Kidney epithelial cell (primary cell): ENCODE measurements at places on chromosomes 11 and 22. TPM values are rescaled to one million over a fixed set of nuclear protein-coding genes. Genes with fewer than 3 reads are reported as not detected.

Gene CASP5
- not detected in 2 replicates for total RNA-seq

Gene ASCC2
- 38.6 and 41.7 TPM in 2 replicates for total RNA-seq

- DNase-seq = no peak
These were observed 195.1 kb downstream of the ETS1 start for GRCh38 chr11:128392259-128392658.

GRCh38 chr22:37805810-37806277, 1.9 kb upstream of the GCAT start:
- no peak for DNase-seq

- DNase-seq = no peak
These were observed 33.1 kb downstream of the DDX10 start for GRCh38 chr11:108697872-108698473.

GRCh38 chr11:47724041-47724729, 9.0 kb upstream of the AGBL2 start:
- DNase-seq = peak; percentile 5
